ENCODE measurements at places on chromosomes 7 and 10. TPM values are rescaled to one million over a fixed set of nuclear protein-coding genes. Genes with fewer than 3 reads are reported as not detected.

DNA sequence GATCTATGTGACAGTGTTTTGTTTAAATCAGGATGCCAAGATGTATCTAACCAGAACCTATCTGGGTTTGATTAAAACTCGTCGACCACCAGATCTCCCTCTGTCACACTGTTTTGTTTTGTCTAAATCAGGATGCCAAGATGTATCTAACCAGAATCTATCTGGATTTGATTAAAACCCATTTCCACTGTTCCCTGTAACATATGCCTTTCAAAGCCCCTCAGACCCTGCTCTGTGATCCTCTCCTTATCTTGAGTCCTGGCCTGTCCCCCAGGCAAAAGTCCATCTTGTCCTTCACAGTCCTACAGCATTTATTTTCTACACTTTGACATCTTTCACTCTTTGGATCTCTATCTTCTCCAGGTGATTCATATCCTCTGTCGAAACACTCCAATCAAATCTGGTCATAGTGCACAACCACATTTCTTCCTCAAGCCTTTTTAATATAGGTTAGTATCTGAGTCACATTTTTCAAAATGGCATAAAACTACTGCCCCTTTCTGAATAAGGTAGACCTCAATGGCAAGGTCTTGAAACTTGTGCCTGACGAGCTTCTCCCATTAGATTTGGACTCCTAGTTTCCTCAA, 32.5 kb downstream of the ERLIN1 start:
- no peak for DNase-seq

The BTRC gene
- total RNA-seq: 7.2 TPM

DNA sequence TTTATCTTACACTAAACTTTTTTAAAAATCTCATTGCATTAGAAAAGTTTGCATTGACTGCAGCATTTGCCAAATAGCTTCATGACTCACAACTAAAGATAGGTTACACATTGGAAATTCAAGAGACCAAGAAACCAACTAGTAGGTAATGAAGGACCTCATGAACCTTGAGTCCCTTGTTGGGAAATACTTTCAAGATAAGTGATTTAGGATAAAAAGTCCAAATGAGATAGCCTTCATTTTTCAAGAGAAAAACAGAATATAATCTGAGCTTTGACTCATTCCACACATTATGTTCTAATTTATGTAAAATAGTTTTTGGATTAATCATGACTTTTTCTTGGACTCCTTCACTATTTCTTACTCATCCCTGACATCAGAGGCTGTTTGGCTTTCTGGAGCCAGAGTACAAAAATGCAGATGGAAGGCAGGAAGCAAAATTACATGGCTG, 13.1 kb upstream of the LIPF start:
- DNase-seq: peak; percentile 86

- no peak for DNase-seq
Observed at GRCh38 chr7:101564778-101565211, 64.3 kb downstream of the MYL10 start.

The CALHM3 gene
- total RNA-seq: not detected

DNA sequence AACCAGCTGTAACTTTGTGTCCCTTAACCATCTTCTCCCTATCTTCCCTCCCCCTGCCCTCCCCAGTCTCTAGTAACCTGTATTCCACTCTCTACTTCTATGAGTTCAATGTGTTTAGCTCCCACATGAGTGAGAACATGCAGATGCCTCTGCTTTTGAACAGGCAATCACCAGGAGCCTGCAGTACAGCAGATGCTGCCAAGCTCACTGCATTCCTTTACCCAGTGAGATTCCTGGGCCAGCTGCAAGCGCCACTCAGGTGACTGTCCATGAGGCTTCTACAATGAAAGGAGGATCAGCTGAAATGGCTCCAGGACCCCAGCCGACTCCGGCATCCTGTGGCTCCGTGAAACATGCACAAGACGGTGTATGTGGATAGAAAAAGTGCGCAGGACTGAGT, 15.7 kb downstream of the GRID1 start:
- no peak for DNase-seq

- DNase-seq: no peak
Observed at GRCh38 chr7:89123871-89124270, 328.3 kb upstream of the TEX47 start.

The FLNC gene
- 131 TPM for total RNA-seq

The TMEM209 gene
- total RNA-seq: 4.6 TPM

GRCh38 chr7:6228361-6229229, 43.8 kb downstream of the CYTH3 start:
- DNase-seq: peak; percentile 17

The PRSS37 gene
- total RNA-seq: not detected

The KMT2E gene
- 146 TPM for total RNA-seq

DNA sequence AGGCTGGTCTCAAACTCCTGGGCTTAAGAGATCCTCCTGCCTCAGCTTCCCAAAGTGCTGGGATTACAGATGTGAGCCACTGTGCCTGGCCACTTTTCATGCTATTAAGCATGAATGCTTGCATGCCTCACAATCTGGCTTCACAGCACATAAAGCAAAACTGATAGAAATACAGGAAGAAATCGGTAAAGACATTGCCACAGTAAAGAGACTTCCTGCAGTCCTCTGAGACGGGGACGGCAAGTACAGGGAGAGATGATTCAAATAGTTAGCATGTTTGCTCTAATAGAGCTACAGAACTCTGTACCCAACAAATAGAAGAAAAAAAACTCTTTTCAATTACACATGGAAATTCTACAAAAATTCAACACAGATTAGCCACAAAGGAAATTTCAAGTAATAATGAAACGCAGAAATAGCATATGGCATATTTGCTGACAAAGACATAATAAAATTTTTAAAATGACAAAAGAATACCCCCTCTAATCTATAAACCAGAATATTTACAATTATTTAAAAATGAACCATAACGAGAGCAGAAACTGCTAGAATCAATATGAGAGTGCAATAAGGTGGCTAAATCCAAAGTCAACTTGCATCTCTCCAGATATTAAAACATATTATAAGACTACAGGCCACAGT, 32.3 kb downstream of the CARD11 start:
- no peak for DNase-seq

DNA sequence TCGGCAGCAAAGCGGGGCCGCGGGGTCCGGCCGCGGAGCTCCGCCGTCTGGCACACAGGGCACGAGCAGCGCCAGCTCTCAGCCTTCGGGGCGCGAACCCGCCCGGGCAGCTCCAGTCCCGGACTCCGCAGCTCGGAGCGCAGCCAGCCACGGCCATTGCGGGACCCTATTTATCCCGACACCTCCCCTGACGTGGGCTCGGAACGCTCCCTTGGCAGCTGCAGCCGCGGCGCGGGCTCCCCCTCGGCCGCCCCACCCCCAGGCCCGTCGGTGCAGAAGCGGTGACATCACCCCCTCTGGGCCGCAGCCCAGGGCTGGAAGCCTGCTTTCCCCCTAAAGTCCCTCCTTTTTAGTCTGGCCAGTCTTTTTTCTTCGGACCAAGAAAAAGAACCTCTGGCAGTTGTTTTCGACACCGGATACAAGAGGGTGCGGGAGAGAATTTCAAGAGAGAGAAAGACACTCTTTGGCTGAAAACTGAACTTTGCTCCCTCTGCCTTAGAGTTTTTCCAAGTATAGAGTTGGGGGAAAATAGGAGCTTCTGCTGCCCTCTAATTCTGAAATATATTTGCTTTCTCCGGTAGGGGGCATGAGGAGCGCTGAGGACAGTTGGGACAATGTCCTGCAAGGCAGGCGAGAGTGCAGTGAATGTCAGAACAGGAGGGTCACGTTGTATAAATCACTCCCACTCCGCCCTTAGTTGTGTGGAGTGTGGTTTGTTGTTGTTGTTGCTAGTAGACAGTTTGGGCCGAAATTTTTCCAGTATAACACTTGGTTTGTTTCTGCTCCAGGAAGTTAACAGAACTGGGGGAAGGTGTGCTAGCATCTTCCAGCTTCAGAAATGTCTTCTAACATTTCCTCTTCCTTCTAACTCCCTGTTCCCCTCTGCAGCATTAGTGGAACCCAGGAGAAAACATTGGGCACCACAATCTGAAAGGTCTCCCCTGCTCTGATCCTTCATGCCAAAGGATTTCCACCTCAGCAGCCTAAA, at the start of gene SFRP4:
SFRP4 (minus strand) TSS at position 145 of the 988 bp plus-strand sequence. CDS start 280 bp downstream, outside the sequence.
- peak; percentile 67 for DNase-seq
